ENCODE measurements at places on chromosomes 7 and 10.

DNA sequence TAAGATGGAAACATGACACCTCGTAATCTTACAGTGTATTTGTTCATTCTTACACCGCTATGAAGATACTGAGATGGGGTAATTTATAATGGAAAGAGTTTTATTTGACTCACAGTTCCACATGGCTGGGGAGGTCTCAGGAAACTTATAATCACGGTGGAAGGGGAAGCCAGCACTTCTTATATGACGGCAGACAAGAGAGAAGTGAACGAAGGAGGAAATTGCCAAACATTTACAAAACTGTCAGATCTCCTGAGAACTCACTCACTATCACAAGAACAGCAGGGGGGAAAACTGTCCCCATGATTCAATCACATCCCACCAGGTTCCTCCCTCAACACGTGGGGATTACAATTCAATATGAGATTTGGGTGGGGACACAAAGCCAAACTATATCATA is 282.3 kb downstream of the HGF start:
- DNase-seq, result no peak

DNA sequence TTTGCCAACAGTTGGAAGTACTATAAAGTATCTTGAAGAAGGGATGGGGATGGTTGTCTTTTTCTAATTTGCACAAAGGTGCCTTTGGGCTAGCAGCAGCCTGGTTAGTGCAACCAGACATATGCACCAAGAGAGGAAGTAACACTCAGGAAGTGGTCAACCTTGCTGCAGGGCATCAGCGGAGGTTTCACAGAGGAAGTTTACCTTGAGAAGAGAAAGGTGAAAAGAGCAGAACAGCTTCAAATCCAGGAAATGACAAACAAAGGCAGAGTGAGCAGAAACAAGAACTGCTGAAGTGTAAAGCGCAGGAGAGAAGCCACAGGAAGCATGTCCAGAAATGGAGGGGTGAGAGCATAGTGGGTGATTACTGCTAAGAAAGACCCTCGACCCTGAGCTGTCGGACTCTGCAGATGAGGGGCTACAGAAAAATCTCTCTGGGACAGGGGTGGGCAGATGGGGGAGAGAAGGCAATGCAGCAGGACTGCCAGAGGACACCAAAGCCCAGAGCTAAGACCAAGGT is 66.9 kb downstream of the STK17A start:
- no peak for DNase-seq

- no peak for DNase-seq
Observed at GRCh38 chr10:113519681-113520115, 33.2 kb upstream of the HABP2 start.

GRCh38 chr7:6416516-6417145 is 31.1 kb downstream of the DAGLB start:
- DNase-seq, result no peak
